Fibroblast of skin of scalp (primary cell): ENCODE measurements at places on chromosomes 1 and 21.
A peak's percentile ranks its signal among the peaks of the same experiment; 100 is the strongest.

DNA sequence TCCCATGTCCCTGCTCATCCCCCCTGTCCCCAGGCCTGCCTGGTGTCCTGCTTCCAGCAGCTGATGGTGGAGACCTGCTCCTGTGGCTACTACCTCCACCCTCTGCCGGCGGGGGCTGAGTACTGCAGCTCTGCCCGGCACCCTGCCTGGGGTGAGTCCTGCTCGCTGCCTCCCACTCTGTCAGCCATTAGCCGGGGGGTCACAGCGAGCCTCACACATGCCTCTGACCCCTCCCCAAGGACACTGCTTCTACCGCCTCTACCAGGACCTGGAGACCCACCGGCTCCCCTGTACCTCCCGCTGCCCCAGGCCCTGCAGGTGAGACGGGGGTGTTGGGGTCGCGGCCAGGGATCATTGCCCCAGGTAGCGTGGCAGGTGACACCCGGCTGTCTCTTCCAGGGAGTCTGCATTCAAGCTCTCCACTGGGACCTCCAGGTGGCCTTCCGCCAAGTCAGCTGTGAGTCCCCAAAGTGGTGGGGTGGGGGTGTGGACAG is 10.0 kb downstream of the SCNN1D start:
- peak; percentile 64 for DNase-seq

GRCh38 chr1:215669806-215670491 is 102.8 kb downstream of the KCTD3 start:
- peak; percentile 12 for DNase-seq

GRCh38 chr1:229537894-229538293 is 20.6 kb downstream of the ABCB10 start:
- DNase-seq: no peak

DNA sequence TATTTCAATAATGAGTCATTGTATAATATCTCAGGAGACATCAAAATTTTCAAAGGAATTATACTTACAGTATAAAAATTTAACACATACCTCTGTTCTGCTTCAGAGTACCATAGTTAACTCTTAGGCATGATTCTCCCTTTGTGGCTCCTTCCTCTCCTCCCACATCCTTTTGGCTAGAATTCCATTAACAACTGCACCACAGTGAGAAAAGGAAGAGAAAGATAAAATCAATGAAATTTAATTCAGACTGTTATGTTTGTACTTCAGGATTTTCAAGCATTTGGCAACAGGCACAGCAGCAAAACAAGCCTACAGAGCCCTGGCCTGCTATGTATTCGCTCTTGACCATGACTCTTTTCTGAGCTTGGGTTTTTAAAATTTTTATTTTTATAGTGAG is 57.2 kb upstream of the SGIP1 start:
- peak; percentile 87 for DNase-seq

DNA sequence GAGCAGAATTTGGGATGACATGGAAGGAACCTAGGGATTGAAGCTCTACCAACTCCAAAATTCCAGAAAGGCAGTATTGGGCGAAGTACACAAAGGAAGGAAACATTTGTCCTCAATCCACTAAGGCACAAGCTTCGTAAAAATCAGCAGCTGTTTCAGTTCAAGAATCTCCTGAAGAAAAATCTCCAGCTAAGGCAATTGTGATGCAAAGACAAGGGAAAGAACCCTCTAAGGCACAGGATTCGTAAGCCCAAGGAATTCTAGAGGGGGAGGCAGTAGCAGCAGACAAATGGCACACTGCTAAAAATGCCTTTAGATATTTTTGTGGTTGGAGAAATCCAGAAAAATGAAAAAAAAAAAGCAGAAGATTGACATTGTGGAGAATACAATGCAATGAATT is 64.5 kb upstream of the PLPPR5 start:
- DNase-seq: peak; percentile 7

- DNase-seq: no peak
These were observed 458 bp downstream of the ZC3H12A start for GRCh38 chr1:37474697-37475379.

DNA sequence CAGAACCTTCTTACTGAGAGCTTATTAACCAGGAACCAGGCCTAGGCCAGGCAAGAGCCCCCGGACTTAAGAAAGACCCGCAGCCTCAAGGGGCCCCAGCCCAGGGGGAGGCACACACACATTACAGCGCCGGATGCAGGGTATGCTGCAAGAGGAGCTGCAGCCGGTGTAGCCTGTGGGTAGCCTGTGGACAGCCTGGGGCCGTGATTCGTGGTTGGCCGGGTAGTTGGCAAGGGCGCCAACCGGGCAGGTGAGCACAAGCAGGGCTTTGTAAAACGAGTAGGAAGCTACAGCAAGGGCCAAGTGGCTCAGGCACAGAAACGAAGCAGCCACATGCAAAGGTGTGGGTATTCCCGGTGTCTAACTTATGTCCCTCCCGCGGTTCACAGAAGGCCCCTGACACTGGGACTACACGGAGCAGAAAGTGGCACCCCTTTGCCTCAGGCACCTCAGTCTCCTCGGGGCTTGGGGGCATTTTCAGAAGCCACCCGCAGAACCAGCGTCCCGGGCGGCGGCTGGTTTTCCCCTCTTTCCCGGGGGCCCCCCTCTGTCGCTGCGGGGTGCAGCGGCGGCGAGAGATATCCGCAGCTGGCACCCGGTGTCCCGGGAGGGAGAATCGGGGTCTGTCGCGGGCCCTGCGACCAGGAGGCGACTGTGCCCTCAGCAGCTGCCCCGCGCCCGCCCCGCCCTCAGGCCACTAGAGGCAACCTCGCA is 40.8 kb downstream of the KIAA1614 start:
- no peak for DNase-seq

- DNase-seq: no peak
These were observed 6.8 kb downstream of the CR1 start for GRCh38 chr1:207502726-207503125.
